ENCODE measurements at places on chromosomes 5 and 9.

GRCh38 chr9:86368871-86369521, 14.8 kb upstream of the TUT7 start:
- DNase-seq = no peak

- DNase-seq = no peak
Measured at GRCh38 chr9:129490583-129491486, 130.1 kb downstream of the C9orf50 start.

GRCh38 chr9:88777498-88778312, 213.6 kb upstream of the S1PR3 start:
- no peak for DNase-seq

DNA sequence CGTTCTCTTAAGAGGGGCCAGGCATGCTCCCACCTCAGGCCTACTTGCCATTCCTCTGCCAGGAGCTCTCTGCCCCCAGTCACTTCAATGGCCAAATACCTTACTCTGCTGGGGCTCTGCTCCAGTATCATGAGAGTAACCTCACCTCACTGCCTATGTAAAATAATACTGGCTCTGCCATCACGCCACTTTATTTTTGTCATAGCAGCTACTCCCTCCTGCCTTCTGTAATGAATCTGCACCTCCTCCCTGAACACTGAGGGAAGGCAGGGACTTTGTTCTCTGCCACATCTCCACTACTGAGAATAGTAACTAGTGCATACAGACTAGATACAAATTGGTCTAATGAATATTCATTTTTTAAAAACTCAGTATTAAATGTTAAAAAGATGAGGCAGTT, 33.8 kb downstream of the MACROH2A1 start:
- no peak for DNase-seq

DNA sequence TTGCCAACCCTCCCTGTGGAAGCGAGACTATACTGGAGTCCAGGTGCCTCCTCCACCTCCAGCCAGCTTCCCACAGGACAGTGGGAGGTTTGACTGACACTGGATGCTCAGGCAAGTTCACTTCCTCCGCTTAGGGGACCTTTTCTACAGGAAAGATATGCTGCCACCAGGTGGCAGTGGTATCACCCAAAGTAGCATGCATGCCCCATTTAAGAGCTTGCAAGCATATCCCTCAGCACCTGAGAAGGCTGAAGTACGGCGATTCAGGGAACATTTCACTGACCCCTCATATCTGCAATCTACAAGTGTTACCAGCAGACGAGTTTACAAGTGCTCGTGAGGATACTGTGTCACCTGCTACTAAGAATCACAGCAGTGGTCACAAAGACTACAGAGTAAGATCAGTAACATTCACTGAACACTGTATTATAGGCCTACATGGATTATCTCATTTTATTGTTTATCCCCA, 75.5 kb downstream of the KLHL3 start:
- peak; percentile 70 for DNase-seq

GRCh38 chr5:94395468-94395867, 222.9 kb downstream of the KIAA0825 start:
- no peak for DNase-seq

Data from activated naive CD4-positive, alpha-beta T cell treated with anti-CD3 and anti-CD28 coated beads, Interleukin-2, amount 50 U/mL, for 72 hours (primary cell).